ENCODE measurements at places on chromosomes 7 and 10.
A peak's percentile ranks its signal among the peaks of the same experiment; 100 is the strongest.

DNA sequence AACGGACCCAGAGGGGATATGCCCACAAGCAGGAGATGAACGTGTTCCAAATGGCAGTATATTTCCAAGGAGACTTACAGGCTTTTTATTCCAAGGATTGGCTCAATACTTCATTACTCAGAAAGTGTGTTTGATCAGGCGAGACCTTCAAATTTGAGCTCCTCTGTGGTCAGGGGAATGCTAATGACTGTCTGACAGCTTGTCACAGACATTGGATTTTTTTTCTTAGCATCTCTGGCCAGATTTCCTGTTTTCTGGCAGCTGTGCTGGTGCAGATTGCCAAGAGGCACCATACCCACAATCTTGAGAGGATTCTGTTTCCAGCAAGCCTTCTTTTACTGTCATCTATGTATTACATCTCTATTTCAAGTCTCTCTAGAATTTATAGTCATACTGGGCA lies 93.8 kb downstream of the C1GALT1 start:
- DNase-seq, result no peak

DNA sequence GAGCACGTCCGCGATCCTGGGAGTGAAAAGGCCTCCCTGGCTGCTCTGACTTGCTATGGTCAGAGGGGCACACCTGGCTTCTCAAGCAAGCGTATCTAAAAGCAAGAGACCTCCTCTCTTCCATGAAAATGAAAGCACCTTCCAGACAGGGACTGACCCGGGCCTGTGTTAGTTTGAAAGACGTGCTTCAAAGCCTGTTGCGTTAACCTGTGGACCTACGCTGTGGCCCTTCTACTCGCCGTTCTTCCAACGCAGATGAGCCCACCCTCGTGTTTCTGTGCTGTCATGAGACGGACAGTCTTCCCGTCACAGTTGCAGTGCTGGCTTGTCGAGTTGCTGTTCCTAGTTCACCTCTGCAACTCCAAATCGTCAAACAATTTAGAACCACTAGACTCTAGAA lies 15.5 kb upstream of the GDI2 start:
- DNase-seq, result no peak

DNA sequence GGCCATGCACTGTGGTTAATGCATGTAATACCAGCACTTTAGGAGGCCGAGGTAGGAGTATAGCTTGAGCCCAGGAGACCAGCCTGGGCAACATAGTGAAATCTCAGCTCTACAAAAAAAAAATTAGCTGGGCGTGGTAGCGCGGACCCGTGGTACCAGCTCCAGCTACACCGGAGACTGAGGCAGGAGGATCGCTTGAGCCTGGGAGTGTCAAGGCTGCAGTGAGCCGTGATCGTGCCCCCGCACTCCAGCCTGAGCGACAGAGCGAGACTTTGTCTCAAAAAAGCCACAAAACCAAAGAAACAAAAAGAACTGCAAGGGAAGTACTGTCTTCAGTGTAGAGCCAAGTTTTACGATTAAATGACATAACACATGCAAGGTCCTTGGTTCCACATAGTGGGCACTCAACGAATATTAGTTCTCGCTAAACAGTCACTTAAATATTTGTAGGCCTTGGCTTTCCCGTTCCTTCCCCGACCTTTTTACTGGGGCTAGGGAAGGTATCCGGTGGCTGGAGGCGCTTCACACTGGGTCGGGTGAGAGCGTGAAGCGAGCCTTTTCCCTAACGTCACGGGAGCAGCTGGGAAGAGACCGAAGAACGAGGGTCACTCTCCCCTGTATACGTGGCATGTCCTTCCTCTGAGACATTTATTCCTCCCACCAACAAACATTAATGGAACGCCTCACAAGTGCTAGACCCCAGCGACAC lies 993 bp upstream of the SND1 start:
- DNase-seq, result peak; percentile 4

- no peak for DNase-seq
Observed at GRCh38 chr7:157827045-157827862, 490.4 kb downstream of the DNAJB6 start.

GRCh38 chr7:69429911-69430383 lies 168.3 kb upstream of the AUTS2 start:
- no peak for DNase-seq

DNA sequence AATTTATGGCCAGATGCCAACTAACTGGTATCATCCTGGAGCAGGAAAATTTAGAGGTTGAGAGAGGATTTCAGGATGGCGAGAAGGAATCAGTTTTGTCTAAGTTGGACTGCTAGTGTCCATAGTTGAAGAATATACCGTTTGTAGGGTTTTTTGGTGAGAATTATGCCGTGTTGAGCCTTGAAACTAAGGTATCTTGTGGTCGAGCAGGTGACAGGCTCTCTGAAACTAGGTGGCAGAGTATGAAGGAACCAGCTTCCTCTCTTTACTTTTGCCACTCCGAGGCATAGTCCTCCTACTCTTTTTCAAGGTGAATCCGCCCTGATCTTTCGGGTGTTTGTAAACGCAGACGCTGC lies 9.7 kb downstream of the MDFIC start:
- peak; percentile 8 for DNase-seq

GRCh38 chr10:104317726-104318299 lies 20.5 kb downstream of the ITPRIP start:
- no peak for DNase-seq

DNA sequence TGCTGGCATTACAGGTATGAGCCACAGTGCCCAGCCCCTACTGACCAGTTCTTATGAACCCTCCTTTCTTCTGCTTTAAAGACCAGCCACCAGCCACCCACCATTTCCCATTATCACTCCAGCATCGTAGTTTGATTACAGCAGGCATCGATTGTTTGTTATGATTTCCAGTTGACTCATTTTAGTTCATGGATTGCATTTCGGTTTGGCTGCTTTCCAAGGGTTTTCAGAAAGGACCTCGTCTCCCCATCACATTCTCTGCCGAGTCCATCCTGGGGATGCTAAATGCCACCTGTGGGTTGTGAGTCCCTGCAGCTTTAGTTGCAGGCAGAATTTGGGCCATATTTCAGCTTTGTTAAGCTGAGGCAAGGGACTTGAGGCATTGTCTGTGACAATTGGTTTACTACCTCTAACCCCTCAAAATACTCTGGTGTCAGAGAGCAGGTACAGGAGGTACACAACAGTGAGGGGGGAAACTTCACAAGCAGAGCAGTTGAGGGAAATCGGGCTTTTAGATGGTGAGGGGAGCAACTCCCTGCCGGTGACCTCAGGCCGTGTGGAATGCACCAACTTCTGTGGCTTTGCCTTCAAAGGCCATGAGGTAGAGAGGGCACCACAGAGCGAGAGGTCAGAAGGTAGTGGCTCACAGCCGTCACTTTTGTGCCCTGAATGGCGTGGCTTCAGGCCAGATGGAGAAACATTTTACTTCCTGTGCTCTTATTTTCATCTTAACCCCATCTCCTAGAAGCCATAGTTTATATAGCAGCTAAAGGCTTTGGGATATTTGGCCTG lies 203.8 kb downstream of the CCDC3 start:
- no peak for DNase-seq

GRCh38 chr7:17595546-17595945 lies 297.1 kb downstream of the AHR start:
- no peak for DNase-seq
